ENCODE measurements at places on chromosomes 7 and 10.

GRCh38 chr10:3949711-3950110 is 164.7 kb upstream of the KLF6 start:
- no peak for DNase-seq

DNA sequence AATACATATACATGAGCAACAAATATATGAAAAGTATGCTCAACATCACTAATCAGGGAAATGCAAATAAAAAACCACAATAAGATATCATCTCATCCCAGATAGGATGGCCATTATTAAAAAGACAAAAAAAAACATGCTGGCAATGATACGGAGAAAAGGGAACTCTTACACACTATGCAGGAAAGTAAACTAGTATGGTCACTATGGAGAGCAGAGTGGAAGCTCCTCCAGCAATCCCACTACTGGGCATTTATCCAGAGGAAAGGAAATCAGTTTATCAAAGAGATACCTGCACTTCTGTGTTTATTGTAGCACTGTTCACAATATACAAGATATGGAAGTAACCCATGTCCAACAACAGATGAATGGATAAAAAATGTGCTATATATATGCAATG is 217.5 kb downstream of the SDK1 start:
- no peak for DNase-seq

DNA sequence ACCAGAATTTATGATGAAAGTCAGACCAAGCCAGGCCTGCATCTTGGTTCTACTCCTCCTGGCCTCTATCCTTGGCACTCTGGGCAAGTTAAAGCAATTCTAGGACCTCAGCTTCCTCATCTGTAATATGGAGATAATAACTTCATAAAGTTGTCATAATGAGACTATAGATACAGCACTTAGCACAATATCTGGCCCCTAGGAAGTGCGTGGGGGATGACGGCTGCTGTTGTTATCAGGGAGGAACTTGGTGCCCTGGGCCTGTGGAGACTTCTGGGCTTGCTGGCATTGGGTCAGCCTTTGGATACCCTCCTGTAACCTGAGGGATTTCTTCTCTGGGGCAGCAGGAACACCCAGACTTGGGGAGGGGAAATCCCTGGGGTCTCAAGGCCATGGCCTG is 27.6 kb downstream of the PFKFB3 start:
- DNase-seq: no peak

DNA sequence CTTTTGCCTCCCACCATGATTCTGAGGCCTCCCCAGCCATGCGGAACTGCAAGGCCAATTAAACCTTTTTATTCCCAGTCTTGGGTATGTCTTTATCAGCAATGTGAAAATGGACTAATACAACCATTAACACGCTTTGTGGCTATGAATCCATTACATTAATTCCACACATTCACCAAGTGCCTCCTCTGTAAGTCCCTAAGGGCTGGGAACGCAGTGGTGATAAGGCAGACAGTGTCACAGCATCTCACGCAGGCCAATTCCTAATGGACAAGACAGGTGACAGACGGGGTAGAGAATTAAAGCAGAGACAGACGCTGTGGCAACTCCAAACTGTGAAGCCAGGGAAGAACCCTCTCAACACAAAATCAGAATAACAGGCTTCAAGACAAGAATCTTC is 247.8 kb downstream of the DIP2C start:
- no peak for DNase-seq

DNA sequence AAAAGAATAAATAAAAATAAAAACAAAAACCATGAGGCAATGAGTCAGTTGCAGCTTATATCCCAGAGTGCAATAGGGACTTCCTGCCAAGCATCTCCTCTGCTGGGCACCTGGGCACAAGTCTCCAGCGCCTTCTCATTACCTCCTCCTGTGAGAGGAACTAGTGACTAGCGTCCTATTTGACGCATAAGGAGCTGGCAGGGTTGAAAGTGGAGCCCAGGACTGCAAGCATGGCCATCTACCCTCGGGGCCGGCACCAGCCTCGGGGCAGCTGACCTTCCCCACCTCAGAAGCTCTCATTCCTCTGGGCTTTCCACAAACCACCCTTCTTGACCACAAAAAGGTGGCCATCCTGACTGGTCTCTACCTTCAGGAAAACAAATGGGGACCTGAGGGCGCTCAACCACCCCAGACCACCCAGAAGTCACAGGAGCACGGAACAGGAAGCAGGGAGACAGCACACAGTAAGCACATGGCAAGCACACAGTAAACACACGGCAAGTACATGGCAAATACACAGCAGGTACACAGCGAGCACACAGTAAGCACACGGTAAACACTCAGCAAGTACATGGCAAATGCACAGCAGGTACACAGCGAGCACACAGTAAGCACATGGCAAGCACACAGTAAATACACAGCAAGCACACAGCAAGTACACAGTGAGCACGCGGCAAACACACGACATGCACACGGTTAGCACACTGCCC is 19.1 kb downstream of the CTBP2 start:
- DNase-seq: no peak

GRCh38 chr10:16699435-16700057 is 117.7 kb downstream of the RSU1 start:
- no peak for DNase-seq

- no peak for DNase-seq
These were observed 6.3 kb upstream of the DDIT4 start for GRCh38 chr10:72267381-72267780.

DNA sequence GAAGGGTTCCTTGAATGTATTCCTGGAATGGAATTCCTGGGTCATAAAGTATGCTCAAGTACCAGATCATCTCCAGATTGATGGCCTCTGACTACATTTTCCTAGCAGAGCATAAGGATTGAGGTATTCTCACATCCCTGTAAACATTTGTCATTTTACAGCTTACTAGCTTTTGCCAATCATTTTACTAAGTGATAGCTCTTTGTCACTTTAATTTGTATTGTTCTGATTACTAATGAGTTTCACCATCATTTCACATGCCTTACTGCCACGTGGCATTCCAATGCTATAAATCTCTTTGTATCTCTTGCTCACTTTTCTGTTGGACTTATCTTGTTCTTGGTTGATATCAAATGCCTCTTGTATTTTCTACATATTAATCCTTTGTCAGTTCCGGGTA is 68.6 kb upstream of the CACNB2 start:
- DNase-seq: no peak

DNA sequence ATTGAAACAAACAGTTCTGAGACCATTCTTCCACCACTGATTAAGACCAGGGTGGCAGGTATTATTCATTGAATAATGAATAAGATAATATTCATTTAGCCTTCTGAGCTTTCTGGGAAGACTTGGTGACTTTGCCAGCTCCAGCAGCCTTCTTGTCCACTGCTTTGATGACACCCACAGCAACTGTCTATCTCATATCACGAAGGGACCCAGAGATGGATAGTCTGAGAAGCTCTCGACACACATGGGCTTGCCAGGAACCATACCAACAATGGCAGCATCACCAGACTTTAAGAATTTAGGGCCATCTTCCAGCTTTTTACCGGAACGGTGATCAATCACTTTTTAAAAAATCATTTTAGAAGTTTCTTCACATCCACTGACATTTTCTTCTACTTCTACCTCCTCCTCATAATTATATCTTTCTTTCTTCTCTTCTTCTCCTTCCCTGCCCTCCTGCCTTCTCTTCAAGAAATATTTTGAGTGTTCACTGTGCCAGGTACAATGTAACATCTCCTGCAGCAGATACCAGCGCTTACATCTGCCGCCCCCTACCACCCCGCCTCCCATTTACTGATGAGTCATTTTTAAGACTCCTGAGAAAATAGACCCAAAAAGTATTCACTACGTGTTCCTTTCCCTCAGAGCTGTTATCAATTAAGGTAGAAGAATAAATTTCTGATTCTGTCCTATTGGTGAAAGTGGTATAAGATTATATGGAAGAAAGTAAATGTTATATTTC is 101.7 kb downstream of the VTI1A start:
- no peak for DNase-seq

GRCh38 chr10:102085336-102085735 is 20.2 kb downstream of the HPS6 start:
- DNase-seq: no peak

- DNase-seq: no peak
These were observed 137.9 kb upstream of the CCDC6 start for GRCh38 chr10:60044242-60044641.

DNA sequence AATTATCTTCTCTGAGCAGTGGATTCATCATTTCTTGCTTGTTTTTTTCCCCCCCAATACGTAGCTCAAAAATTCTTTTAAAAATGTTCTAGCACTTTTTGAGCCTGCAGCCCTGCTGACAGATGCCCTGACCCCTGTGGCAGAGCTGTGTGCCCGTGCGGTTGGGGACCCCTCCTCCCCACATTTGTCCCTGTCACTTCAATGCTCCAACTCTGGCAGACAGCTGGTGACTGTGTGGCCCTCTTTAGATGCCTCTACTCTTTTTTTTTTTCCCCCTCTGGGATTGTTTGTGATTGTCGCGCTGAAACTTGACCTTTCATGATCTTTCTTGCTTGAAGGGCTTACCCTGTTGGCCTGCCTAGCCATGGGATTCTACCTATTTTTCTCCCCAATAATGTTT is 214.1 kb downstream of the TMEM178B start:
- no peak for DNase-seq

DNA sequence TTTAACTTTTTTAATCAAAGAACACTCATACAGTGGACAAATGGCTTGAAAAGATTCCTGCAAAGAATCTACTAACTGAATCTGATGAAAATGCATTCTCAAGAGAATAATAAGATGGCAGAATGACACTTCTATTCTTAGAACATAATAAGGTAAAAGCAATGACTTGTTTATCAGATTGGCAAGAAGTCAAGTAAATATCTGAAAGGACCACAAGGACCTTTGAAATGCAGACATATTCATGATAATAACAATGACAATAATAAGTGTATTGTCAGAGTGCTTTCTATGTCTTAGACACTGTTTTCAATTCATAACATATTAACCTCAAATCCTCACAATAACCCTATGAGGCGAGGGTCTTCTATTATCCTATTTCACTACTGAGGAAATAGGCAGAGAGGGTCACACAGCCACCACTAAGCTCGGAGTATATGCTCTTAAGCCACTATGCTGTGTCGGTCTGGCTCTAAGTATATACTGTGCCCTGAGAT is 10.6 kb downstream of the HACD1 start:
- no peak for DNase-seq

DNA sequence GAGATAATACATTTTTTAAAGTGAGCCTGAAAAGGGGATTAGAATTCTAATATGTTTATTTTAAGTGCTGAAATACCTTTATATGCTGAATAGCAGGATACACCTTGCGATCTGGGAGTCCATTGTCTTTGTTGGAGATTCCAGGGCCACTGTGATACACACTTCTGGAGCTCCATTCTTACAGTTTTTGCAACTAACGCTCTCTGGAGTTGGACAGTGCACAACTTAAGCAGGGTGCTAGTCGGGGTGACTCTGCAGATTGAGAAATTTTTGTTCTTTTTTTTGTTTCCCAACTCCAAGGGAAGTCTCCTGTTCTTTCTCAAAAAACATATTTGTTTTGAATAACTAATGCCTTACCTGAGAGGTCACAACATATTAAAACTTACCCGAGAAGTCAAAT is 23.7 kb upstream of the POU6F2 start:
- no peak for DNase-seq

DNA sequence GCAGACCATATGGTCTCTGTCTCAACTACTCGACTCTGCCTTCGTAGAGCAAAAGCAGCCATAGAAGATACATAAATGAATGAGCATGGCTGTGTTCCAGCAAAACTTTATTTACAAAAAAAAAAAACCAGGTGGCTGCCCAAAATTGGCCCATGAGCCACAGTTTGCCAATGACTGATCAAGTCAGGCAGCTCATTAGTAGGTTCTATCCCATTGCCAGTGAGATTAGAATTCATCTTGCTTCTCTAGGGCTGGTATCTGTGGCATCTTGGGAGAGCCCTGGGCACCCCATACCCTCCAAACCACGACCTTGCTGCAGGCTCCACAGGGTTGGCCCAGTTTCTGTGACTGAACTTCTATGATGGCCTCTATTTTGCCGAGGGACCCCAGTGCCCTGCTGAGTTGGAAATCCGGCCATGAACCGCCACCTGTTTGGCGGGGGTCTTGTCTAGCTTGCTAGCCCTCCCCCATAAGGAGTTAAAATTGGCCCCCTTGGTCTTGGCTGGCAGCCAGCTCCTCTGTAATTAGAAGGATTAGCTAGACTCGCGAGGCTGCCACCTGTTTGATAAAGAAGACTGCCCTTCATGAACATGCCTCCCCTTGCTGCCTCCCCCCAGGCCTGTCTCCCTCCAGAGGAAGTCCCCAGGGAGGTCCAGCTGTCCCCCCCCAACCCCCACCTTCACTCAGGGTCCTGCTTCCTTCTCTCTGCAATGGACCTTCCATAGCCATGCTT is 83.9 kb downstream of the CHN2 start:
- peak; percentile 43 for DNase-seq

- no peak for DNase-seq
These were observed 293.0 kb upstream of the IMMP2L start for GRCh38 chr7:111855161-111855841.

GRCh38 chr7:112800486-112800885 is 10.3 kb upstream of the TMEM168 start:
- no peak for DNase-seq

- DNase-seq: no peak
These were observed 19.1 kb upstream of the HKDC1 start for GRCh38 chr10:69201045-69201444.

- no peak for DNase-seq
These were observed 1.2 kb upstream of the SGCE start for GRCh38 chr7:94656925-94657731.

GRCh38 chr10:72321248-72322029 is 33.3 kb downstream of the DNAJB12 start:
- DNase-seq: no peak

- DNase-seq: peak; percentile 35
These were observed 35.0 kb downstream of the CCDC146 start for GRCh38 chr7:77157446-77157845.

- DNase-seq: no peak
These were observed 97.0 kb upstream of the PDE1C start for GRCh38 chr7:32167256-32167655.

DNA sequence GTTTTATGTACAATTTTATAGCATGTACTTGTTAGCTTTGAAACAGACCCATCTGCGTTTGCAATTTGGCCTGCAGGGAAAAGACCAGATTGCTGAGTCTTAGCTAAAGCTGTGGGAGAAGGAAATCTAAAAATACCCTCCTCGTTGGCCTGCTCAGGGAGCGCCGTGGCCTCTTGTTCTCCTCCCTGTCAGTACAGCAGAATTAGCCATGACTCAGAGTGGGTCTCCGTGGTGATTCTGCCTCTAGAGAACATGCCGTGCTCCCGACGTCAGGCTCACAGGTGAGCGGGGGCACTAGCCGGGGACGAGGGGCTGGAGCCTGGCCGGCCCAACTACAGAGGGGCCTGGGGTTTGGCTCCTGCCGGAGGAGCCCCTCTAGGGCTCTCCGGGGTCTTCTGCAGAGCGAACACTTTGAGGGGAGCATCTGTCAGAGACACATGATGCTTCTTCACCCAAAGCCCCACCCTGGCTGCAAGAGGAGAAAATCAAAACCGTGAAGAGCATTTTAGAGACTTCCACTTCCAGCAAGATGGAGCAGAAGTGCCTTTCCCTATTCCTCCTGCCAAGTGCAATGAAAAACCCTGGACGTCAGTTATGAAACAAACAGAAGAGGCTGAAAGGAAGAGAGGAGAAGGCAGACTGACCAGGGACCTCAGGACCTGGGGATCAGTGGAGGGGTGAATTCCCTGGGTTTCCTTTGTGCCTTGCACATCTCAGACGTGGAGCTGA is 98.9 kb downstream of the LHPP start:
- DNase-seq: peak; percentile 78

- no peak for DNase-seq
These were observed 18.9 kb downstream of the PODXL start for GRCh38 chr7:131537571-131537978.
